Activated naive CD8-positive, alpha-beta T cell treated with anti-CD3 and anti-CD28 coated beads, Interleukin-2, amount 50 U/mL, for 16 hours (primary cell): ENCODE measurements at places on chromosomes 5 and 9.
A peak's percentile ranks its signal among the peaks of the same experiment; 100 is the strongest.

GRCh38 chr5:25568989-25569625, 924.3 kb upstream of the CDH10 start:
- no peak for DNase-seq

DNA sequence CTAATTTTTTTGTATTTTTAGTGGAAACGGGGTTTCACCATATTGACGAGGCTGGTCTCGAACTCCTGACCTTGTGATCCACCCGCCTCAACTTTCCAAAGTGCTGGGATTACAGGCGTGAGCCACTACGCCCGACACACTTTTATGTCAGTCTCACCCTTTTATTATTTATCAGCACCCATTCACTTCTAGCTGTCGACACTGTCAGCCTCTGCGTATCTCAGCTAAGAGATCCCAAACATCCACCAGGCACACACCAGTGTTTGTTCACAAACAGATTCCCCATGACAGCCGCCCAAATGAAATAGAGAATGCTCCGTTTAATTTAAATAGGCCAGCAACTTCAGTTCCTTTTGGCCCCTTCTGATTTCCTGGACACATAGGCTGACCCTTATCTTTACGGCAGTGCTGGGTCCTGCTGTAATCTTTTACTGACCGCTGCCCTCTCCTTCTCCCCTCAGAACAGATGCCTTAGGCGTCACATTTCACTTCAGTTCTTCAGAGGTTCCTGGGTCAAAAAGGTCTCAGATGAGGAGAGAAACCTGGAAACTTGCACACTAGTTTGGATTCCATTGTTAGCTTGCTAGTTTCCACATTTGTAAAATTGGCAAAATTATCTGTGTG, 43.1 kb upstream of the CKMT2 start:
- no peak for DNase-seq

- DNase-seq = no peak
These were observed 154.9 kb downstream of the FAM174A start for GRCh38 chr5:100690036-100690560.

GRCh38 chr5:128538250-128539037, 399 bp upstream of the FBN2 start:
- no peak for DNase-seq

GRCh38 chr5:6423327-6424109, 25.1 kb upstream of the UBE2QL1 start:
- DNase-seq = no peak

GRCh38 chr5:94815313-94816039, 197.0 kb downstream of the SLF1 start:
- DNase-seq = no peak

GRCh38 chr9:14909961-14910805, at the start of gene FREM1:
Gene FREM1 (minus strand): TSS chr9:14910428. CDS start chr9:14868977, 41,451 bp downstream.
- DNase-seq = no peak

- no peak for DNase-seq
These were observed 29.6 kb downstream of the ADRB2 start for GRCh38 chr5:148856009-148856367.

DNA sequence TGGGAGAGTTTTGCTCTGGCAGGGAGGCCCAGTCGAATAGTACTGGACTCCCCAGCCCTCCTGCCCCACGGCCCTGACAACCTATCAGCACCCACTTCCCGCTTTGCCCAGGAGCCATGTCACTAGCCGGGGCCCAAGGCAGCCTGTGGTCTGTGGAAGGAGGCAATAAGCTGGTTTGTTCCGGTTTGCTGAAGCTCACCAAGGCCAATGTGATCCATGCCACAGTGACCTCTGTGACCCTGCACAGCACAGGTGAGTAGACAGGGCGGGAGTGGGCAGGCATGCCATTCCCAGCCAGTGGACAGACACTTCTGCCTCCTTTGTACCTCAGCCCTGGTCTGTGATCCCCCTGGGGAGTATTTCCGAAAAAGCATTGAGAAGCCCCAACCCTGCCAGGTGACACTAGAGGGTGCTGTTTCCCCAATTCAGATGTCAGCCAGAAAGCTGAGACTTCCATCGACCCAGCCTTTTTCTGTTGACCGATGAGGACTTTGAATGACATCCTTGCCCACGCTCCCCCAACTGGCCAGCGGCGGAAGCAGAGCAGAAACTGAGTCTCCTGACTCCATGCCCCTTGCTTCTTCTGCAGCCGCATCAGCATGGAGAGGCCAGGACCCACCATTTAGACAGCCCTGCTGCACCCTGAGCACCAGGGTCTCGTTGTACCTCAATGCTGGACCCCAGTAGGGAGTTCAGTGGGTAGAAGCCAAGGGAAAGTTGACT, 9.6 kb downstream of the PCYOX1L start:
- peak; percentile 28 for DNase-seq

DNA sequence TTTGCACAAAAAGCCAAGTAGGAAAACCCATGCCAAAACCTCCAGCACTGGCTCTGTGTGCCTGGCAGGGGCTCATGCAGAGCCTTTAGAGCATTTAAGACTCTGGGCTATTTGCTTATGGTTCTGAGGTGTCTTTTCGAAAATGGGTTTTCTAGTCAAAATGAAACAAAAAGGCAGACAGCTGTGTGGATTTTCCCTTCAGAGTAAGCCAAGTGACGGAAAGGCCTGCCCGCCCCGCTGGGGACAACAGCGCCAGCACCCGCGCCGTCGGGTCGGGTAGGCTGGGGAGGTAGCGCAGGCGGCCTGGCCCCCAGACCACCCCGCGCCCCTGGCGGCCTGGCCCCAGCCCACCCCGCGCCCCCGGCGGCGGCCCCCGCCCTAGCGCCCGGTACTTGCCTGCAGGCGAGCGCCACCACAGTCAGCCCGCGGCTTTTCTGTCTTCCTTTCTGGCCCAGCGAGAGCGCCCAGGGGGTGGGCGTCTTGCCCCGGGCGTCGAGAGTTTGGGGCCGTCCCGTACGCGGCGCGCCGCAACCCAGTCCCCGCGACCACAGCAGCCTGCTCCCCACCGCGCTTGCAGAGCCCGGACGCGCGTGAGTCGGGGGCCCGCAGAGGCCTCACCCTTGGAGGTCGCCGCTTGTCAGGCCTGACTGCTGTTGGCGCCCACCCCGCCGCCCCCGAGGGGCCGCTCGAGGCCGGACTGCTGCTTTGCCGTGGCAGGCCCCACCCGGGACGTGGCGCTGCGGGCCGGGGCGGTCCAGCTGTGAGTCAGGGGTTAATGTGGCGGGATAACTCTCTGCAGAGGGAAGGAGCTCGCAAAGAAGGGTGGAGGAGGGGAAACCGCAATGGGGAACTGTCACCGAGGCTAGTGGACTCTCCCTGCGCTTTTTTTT, at the start of gene TICAM2:
Gene TICAM2 (minus strand): TSS at position 779 of the 890 bp plus-strand sequence. CDS start 21,223 bp downstream, outside the sequence.
- DNase-seq = peak; percentile 26

GRCh38 chr5:2735996-2736395, 15.5 kb downstream of the IRX2 start:
- no peak for DNase-seq

GRCh38 chr5:148998174-148998797, 64.6 kb downstream of the SH3TC2 start:
- no peak for DNase-seq

DNA sequence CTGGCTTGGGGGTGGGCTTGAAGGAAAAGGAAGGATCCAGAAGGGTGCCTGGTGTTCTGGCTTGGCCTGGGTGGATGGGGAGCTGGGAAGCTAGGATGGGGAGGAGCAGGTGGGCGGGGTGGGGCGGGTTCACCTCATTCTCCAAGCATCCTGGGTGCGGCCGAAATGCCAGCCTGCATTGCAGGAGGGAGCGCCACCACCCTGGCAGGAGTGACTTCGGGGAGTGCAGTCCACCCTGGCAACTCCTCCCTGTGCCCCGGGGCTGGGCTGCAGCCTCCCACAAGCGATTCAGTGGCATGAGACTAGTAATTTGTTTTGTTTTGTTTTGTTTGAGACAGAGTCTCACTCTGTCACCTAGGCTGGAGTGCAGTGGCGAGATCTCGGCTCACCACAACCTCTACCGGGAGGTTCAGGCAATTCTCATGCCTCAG, 5.5 kb downstream of the TTC16 start:
- no peak for DNase-seq

- DNase-seq = no peak
These were observed 408.8 kb downstream of the YTHDC2 start for GRCh38 chr5:113922343-113922742.

- DNase-seq = no peak
These were observed 307.5 kb downstream of the MCTP1 start for GRCh38 chr5:94977437-94977836.

GRCh38 chr5:176583076-176583475, 26.9 kb downstream of the GPRIN1 start:
- no peak for DNase-seq

GRCh38 chr5:64690417-64691151, at the start of gene SHISAL2B:
Gene SHISAL2B (plus strand): TSS chr5:64690503. CDS start chr5:64690624, 121 bp downstream.
- no peak for DNase-seq

DNA sequence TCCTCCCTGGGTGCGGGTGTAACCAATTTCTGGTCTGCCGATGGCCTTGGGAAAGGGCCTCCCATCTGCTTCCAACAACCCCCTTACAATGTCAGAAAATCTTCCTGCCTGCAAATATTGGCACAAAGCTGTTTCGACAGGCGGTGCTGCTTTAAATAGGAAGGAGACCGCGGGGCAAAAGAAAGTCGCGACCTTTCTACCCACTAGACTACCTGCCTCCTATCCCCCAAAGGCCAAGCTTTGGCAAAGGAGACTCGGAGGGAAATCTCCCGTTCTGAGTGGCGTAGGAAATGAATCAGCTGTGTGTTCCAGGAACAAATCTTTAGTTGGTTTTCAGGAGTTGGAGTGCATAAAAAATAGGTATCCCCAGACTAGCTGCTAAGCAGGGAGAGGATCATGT, 36.8 kb upstream of the NFIB start:
- no peak for DNase-seq

DNA sequence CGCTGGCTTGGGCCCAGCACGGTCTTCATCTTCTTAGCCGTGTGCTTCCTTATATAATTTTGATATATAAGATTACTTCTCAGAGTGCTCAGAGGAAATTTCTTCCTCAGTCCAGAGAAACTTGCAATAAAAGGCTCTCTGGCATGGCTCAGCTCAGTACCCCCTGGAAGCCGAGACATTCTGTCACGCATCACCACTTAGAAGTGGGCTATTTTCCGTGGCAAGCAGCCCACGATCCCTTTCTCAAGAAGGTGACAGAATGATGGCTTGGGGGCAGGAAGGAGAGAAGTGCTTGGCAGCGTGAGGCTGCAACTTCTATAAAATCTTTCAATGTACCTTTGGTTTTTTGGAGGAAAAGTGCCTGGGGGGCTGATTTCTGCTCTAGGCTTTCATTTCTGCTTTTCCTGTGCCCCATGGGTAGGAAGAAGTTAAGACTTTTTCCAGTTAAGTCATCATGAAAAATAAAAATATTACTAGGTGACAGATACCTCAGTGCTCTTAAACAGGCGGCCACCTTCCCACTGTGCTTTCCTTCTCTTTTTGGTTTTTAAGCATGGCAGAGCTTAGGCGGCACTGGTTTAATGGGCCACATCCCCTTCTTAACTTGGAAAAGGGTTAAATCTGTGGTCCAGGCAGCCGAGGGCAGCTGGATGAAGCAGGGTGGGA, 104.6 kb downstream of the MVB12B start:
- DNase-seq = no peak

- no peak for DNase-seq
These were observed 46.6 kb upstream of the GNPDA1 start for GRCh38 chr5:142059304-142059940.

GRCh38 chr9:123649909-123650308, 280.0 kb downstream of the DENND1A start:
- DNase-seq = no peak

DNA sequence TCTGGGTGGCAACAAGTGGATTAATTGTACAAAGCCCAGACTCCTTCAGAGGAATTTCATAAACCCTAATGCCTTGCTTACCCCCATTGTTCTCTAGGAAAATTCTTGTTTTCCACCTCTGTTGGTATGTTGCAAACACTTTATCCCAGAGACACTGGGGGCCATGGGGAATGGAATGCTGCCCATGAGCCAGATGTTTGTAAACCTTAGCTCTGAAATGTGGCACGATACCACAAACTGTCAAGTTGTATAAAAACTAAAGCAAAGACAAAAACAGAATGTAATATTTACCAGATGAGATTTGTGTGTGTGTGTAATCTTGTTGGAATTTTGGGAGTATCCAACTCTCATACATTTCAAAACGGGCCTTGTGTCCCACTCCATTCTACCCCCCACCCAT, 465.0 kb downstream of the EBF1 start:
- no peak for DNase-seq

- no peak for DNase-seq
These were observed 24.4 kb upstream of the RASA1 start for GRCh38 chr5:87243161-87243844.

DNA sequence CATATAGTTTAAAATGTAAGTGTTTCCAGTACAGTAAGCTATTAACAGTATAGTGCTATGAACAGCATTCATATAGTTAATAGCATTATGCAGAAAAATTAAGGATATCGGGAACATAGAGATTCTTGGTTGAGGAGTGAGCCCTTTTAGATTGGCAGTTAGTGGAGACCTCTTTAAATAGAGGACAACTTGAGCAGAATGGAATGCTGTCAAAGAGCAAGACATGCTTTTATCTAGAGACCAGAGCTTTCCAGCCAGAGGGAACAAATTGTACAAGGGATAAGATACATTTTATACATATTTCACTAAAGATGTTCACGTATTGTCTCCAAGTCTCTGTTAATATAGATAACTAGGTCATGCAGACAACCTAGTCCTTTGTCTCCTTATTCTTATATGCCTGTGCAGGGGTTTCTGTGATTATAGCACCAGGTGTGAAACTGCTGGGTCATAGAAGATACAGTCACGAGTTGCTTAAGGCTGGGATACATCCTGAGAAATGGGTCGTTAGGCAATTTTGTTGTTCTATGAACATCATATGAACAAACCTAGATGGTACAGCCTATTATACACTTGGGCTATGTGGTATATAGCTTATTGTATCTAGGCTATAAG, 6.0 kb downstream of the IPO11 start:
- DNase-seq = no peak

GRCh38 chr9:27408001-27408400, 111.1 kb upstream of the EQTN start:
- no peak for DNase-seq

DNA sequence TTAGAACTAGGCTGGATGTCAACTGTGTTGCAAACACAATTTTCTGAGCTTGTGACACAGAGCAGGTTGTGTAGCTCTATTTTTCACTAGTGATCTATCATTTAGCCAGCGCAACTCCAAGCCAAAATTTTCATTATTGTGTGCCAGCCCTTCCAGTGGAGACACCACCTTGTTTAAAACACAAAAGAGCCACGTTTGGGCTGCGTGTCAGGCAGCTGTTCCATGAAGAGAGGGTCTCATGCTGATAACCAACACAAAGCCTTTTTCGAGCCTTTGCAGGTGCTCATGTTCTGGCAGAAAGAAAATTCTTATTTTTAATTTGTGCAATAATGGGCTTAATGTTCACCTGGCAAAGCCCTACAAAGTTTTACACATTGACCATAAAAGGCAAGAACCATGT, 237.6 kb upstream of the RGMB start:
- no peak for DNase-seq
